ENCODE measurements at places on chromosomes 6 and 20. TPM values are rescaled to one million over a fixed set of nuclear protein-coding genes. Genes with fewer than 3 reads are reported as not detected.

DNA sequence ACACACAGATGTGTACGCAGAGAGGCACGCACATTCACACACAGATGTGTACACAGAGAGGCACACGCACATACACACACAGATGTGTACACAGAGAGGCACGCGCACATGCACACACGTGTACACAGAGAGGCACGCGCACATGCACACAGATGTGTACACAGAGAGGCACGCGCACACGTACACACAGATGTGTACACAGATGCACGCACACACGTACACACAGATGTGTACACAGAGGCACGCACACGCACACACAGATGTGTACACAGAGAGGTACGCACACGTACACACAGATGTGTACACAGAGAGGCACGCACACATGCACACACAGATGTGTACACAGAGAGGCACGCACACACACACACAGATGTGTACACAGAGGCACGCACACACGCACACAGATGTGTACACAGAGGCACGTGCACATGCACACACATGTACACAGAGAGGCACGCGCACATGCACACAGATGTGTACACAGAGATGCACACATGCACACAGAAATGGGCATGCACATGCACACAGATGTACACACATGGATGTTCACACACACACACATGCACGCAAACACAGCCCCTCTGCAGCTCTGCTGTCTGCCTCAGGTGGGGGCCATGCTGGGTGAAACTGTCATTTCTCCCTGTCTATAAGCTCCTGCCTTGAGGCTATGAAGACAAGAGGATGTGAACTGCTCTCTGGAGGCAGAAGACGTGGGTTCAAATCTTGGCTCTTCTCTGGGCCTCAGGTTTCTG, 14.3 kb upstream of the MYT1 start:
- no peak for DNase-seq

- DNase-seq: no peak
Observed at GRCh38 chr20:33853507-33853813, 42.3 kb downstream of the CHMP4B start.

HLA-DMA gene
- total RNA-seq: 0.94 TPM

SIRPB2 gene
- 0.62 TPM for total RNA-seq

GRCh38 chr6:152380351-152380767, 256.8 kb downstream of the SYNE1 start:
- no peak for DNase-seq
